CD8-positive, alpha-beta memory T cell (primary cell): ENCODE measurements at places on chromosomes 16 and 17. TPM values are rescaled to one million over a fixed set of nuclear protein-coding genes. Genes with fewer than 3 reads are reported as not detected.

The INCA1 gene
- polyA plus RNA-seq, result 0.58 TPM

The HOXB13 gene
- not detected for polyA plus RNA-seq

The CD300H gene
- not detected for polyA plus RNA-seq

The TNS4 gene
- 0.41 TPM for polyA plus RNA-seq

The PRR35 gene
- polyA plus RNA-seq, result not detected

The KRTAP4-3 gene
- polyA plus RNA-seq, result not detected

The NLRC3 gene
- polyA plus RNA-seq, result 49.8 TPM

The EME1 gene
- polyA plus RNA-seq, result 0.43 TPM

The MMP25 gene
- polyA plus RNA-seq, result 0.90 TPM

The FAM20A gene
- polyA plus RNA-seq, result 0.07 TPM

The FBXL19 gene
- 0.25 TPM for polyA plus RNA-seq

The IRX3 gene
- not detected for polyA plus RNA-seq

The ASGR2 gene
- polyA plus RNA-seq, result not detected

The AHSP gene
- polyA plus RNA-seq, result not detected

The NEUROD2 gene
- not detected for polyA plus RNA-seq

The PLA2G10 gene
- not detected for polyA plus RNA-seq

The OR1E1 gene
- not detected for polyA plus RNA-seq

The MARCHF10 gene
- polyA plus RNA-seq, result 0.86 TPM

The KRT24 gene
- not detected for polyA plus RNA-seq

The TUBG1 gene
- polyA plus RNA-seq, result 11.1 TPM

The CA4 gene
- not detected for polyA plus RNA-seq

The HCRT gene
- not detected for polyA plus RNA-seq

The P2RX5 gene
- 37.4 TPM for polyA plus RNA-seq

The SPIRE2 gene
- 0.18 TPM for polyA plus RNA-seq

The SOX15 gene
- polyA plus RNA-seq, result not detected

The CNEP1R1 gene
- polyA plus RNA-seq, result 22.8 TPM

The SLFN14 gene
- polyA plus RNA-seq, result 0.13 TPM

The ZNF668 gene
- 8.7 TPM for polyA plus RNA-seq

The SMARCE1 gene
- 216 TPM for polyA plus RNA-seq

The TP53TG3C gene
- polyA plus RNA-seq, result not detected

The KRT13 gene
- not detected for polyA plus RNA-seq

The KRT17 gene
- polyA plus RNA-seq, result not detected

The JPH3 gene
- not detected for polyA plus RNA-seq

The CCL2 gene
- polyA plus RNA-seq, result not detected

The HEATR9 gene
- polyA plus RNA-seq, result 0.55 TPM

The SLC47A1 gene
- 0.29 TPM for polyA plus RNA-seq

The TERB1 gene
- polyA plus RNA-seq, result not detected

The GPR179 gene
- polyA plus RNA-seq, result not detected

The SPATA33 gene
- 2.3 TPM for polyA plus RNA-seq

The KRTAP1-5 gene
- polyA plus RNA-seq, result not detected

The MYH8 gene
- not detected for polyA plus RNA-seq

The C16orf96 gene
- 0.05 TPM for polyA plus RNA-seq

The DVL2 gene
- polyA plus RNA-seq, result 24.0 TPM

The RHBDL3 gene
- polyA plus RNA-seq, result not detected

The PLLP gene
- polyA plus RNA-seq, result 0.72 TPM

The IGFALS gene
- not detected for polyA plus RNA-seq

The COG4 gene
- polyA plus RNA-seq, result 48.9 TPM

The ARL5C gene
- not detected for polyA plus RNA-seq

The TTC19 gene
- polyA plus RNA-seq, result 40.5 TPM

The ETV4 gene
- 0.09 TPM for polyA plus RNA-seq

The ALDH3A1 gene
- polyA plus RNA-seq, result 0.32 TPM

The AIPL1 gene
- not detected for polyA plus RNA-seq

The SDR42E2 gene
- polyA plus RNA-seq, result 0.92 TPM

The CDH11 gene
- not detected for polyA plus RNA-seq

The RGS11 gene
- not detected for polyA plus RNA-seq
